Activated CD4-positive, alpha-beta T cell treated with anti-CD3 and anti-CD28 coated beads, Interleukin-2, amount 50 U/mL, for 24 hours (primary cell): ENCODE measurements at places on chromosomes 12 and 14.

DNA sequence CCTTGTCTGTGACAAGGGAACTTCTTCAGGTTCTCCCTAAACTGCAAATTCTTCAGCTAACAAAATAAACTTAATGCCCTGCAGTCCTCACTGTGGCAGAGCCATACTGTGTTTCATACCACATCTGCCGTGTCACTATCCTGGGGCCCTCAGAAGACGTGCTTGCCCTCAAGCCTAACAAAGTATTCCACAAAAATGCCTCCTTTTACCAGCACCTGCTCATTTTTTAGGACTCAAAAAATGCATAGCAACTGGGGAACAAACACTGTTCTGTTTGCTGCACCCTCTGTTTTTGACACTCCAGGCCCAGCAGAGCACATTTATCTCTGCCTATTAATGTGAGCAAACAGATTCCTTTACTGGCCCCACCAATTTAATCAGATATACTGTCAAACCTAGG lies 270.7 kb upstream of the SSTR1 start:
- DNase-seq, result no peak

DNA sequence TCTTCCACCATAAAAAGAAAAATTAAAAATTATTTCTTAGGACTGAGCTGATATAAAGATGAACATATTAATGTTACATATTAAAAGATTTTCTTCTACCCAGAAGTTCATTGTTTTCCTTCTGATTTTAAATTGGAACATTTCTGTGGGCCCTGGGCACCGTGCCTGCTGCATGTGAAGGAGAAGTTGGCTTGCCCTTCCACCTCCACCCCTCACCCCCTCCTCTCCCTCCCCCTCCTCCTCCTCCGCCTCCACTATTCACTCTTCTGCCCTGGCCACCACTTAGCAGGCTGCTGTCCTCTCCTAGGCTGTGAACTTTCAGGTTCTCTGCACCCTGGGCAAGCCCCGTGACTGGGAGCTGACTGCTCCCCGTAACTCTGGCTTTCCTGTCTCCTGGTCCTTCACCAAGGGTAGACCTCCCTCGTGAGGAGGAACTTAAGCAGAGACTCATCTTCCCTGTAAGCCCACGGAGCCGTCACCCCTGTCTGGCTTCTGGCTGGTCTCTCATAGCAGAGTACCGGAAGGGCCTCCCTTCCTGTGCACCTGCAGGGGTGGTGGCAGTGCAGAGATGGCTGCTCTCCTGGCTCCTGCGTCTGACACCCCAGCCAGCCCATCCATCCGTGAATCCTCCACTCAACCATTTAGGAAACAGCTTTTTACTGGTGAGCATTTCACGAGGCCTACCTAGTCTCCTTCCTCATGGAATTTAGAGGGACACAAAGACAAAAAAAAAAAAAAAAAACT lies 12.8 kb downstream of the TUNAR start:
- no peak for DNase-seq

DNA sequence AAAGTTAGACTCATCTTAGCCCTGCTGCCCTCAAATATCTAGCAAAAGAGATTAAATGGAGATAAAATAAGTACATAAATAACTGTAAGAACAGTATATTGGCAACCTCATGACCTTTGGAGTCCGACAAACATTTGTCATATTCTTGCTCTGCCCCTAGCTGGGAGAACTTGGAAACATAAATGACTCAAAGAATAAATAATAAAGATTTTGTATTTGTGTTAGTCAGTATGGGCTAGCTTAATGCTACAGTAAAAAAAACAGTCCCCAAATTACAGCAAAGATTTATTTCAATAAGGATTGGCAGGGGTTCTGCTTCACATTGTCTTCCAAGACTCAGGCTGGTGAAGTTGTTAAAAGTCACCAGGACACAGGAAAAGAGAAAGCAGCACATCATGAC lies 220.7 kb downstream of the EGLN3 start:
- no peak for DNase-seq

GRCh38 chr14:105161309-105161708 lies 7.3 kb downstream of the JAG2 start:
- no peak for DNase-seq

DNA sequence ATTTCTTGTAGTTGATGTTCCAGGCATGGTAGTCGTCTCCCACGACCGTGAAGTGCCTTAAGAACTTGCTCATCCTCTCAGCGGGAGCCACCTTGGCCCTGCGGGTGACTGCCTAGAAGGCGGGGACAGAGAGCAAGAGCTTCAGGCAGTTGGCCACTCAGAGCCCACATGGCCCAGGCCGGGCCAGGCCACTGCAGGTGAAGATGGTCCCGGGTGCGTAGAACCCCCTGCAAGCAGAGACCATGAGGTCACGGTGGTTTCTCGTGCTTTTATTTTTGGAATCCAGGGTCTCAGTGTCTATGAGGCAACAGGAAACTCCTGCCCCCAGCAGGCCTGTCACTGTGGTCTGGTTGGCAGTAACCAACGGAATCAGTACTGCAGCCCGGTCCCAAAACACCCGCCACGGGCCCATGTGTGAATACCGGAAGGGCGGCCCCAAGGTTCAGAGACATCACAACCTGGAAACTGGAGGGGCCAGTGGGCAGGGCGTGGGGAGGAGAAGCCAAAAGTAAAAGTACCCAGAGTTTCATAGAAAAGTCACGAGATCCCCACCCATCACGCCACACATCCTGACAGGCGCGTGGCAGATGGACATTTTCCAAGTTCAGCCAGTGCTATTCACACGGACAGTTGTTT lies 27.5 kb downstream of the HVCN1 start:
- peak; percentile 32 for DNase-seq
